ENCODE measurements at places on chromosomes 4 and X. TPM values are rescaled to one million over a fixed set of nuclear protein-coding genes. Genes with fewer than 3 reads are reported as not detected.

Gene PUDP
- total RNA-seq: 105 TPM

Gene SNX12
- total RNA-seq: 62.3 TPM

Gene PLP1
- total RNA-seq: 0.07 TPM

Gene MXRA5
- total RNA-seq: 0.09 TPM

Gene STARD8
- total RNA-seq: 1.9 TPM

Gene TLR10
- not detected for total RNA-seq

Measured in cardiac muscle cell (in vitro differentiated cells and primary cell).